Right ventricle myocardium superior (tissue), 1 donor: ENCODE measurements at places on chromosomes 4 and X. TPM values are rescaled to one million over a fixed set of nuclear protein-coding genes. Genes with fewer than 3 reads are reported as not detected.

DNA sequence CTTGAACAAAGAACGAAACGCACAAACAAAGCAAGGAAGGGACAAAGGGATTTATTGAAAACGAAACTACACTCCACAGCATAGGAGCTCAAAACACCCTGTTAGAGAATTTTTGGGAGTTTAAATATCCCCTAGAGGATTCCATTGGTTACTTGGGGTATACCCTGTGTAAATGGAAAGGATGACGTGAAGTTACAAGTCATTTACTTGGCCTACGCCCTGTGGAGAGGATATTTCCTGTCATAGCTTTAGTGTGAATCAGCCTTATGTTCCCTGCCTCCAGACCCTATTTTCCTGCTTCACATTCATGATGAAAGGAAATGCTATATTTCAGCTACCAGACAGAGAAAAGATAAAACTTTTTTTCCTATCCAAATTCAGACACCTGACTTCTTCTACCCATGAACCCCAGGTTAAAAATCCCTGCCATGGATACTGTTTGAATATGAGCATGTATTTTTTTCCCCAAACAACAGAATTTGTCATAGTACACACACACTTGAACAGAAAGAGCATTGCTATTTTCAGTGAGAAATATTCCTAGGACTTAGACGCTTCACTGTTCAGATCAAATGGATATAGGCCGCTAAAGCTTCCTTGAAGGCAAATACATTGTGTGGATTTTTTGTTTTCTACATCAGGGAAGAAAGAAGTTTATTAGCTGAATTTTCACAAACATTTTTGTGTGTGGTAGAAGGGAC lies 20.4 kb downstream of the PIN4 start:
- no peak for DNase-seq

GRCh38 chr4:126544276-126544675 lies 1088.5 kb upstream of the INTU start:
- no peak for DNase-seq

GRCh38 chr4:65943076-65943475 lies 272.8 kb upstream of the EPHA5 start:
- no peak for DNase-seq

DNA sequence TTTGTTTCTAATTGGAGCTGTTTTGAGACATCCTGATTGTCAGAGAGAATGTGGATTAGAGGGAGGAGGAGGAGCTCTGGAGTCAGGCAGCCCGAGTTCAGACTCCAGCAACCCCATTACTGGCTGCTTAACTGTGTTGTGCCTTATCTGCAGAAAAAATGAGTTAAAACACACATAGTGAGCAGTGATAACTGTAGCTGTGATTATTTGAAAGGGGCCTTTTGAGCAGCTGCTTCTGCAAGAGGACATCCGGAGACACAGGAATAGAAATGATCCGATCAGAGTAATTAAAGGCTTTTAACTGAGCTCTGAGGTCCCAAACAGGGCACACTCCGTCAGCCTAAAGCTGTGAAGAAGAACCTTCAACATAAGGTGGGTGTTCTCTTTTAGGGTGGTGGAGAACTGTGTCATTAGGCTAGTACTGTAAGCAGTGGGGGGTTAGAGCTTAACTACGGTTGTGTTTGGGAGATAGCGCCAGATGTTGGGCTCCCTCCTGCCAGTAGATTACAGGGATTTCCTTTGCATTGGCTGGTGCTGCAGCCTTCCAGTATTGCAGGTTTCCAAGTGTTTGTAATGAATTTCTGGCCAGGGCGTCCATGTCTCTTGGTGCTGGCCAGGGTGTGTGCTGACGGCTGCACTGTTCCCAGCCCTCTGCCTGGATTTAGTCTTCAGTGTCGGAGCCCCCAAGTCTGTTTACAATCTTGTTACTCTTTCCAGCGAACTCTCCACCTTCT lies 24.3 kb downstream of the ADD1 start:
- DNase-seq: peak; percentile 58

DNA sequence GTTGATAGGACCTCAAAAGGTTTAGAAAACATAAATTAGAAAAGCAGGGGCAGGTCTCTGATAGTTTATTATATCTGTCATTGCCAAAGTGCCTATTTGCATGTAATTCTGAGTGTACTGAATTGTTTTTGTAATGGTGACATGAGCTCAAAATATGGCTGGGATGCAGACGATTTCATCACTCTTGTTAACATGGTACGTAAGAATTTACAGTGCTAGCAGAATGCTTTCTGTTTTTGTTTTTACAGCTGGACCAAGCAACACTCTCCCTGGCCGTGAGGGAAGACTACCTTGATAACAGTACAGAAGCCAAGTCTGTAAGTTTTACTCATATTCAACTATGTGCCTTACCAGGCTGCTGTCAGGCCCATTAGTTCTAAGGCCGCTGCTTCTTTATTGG lies 58.1 kb downstream of the PHEX start:
- no peak for DNase-seq

- peak; percentile 57 for DNase-seq
These were observed 96.2 kb downstream of the SOWAHB start for GRCh38 chr4:76801621-76802235.

DNA sequence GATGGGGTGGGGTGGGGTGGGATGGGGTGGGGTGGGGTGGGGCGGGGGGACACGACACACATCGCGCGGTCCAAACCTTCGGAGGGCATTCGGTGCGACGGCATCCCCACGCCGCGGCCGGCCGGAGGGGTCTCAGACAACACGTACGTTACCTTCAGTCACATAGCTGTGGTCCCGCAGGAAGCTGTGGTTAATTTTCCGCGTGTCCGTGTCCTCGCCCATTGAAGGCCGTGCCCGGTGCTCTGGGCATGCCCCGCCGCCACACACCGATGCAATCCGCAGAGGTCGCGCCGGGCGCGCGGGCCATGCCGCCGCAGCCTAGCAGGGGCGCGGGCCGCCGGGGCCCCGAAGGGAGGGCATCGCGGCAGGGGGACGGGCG lies 417 bp downstream of the PPP2R2C start:
- DNase-seq: no peak

DNA sequence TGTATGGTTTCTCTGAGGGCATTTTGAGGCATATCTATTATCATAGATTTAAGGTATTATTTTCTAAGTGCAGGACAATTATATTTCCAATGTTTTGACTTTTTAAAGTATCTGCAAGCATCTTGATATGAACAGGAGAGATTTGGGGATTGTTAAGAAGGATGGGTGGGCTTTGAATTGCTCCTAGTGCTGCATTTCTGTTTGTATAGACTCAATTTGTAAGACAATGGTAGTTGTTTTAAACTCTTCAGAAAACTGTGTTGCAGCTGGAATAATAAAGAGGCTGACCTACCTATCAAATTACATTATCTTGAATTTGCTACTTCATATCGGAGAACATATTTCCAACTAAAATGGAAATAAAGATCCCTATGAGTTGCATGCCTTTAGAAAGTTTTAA lies 570.3 kb downstream of the ADGRL3 start:
- DNase-seq: no peak

- no peak for DNase-seq
These were observed 233.9 kb upstream of the CXXC4 start for GRCh38 chr4:104728380-104729122.

- DNase-seq: no peak
These were observed 38.8 kb upstream of the IGFBP7 start for GRCh38 chr4:57148831-57149505.

- no peak for DNase-seq
These were observed 109.2 kb downstream of the GUCY2F start for GRCh38 chrX:109372716-109373115.

- DNase-seq: no peak
These were observed 48.8 kb downstream of the IGFBP7 start for GRCh38 chr4:57061395-57061794.

GRCh38 chr4:158371158-158371557 lies 150.5 kb upstream of the RXFP1 start:
- no peak for DNase-seq

- no peak for DNase-seq
These were observed 38.4 kb downstream of the PHKA2 start for GRCh38 chrX:18945483-18945882.

DNA sequence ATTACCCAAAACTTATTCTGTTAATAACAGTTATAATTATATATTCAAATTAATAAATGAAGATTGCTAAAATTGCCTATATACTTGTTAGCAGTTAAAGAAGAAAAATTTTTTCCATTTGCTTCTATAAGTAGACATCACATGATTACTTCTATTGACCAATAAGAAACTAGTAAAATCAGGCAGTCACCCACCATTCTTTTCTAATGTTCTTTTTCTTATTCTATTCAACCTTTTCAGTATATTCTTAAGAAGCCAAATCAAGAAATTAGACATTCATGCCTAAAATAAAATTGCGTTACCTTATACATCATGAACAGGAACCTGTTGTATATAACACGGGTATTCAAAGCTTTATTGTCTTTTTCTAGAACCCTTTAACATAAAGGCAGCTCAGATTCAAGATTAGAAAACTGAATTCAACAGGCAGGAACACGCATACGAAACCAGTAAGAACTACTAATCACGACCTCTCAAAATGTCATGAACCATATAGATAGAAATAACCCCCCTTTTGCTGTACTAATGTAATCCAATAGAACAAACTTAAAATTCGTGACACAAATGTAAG lies 568.1 kb upstream of the DIPK2B start:
- DNase-seq: no peak

GRCh38 chrX:49042581-49043219 lies 457 bp downstream of the TFE3 start:
- DNase-seq: no peak

- no peak for DNase-seq
These were observed 81.5 kb upstream of the PACRGL start for GRCh38 chr4:20618731-20619130.

DNA sequence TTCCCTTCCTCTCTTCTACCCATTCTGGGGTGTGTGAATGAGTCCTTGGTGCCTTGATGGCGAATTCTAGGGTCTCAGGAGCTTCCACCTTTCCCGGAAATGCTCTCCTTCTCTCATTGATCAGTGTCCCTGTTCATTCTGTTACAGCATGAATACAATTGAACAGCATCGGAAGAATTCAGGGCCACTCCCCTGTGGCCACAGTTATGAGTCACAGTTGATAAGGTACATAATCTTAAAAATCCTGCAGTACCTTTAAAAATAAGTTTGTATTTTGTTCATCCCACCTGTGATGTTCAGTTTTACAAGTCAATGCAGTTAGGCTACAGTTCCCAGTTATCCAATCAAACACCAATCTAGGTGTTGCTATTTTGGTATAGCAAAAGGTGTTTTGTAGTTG lies 47.3 kb upstream of the FAM9A start:
- DNase-seq: no peak

- DNase-seq: no peak
These were observed 253.9 kb downstream of the OPHN1 start for GRCh38 chrX:68179355-68179754.

MYOZ2 gene
- total RNA-seq: 705 TPM

SUPT20HL2 gene
- total RNA-seq: not detected

SYN1 gene
- total RNA-seq: 10.9 TPM

FAM9C gene
- 0.35 TPM for total RNA-seq

ZNF732 gene
- total RNA-seq: not detected

USP17L29 gene
- total RNA-seq: not detected

WDR17 gene
- 0.32 TPM for total RNA-seq

C4orf36 gene
- 0.59 TPM for total RNA-seq

TBC1D8B gene
- 1.9 TPM for total RNA-seq

DNAAF6 gene
- total RNA-seq: not detected

CYBB gene
- 28.8 TPM for total RNA-seq

COL4A6 gene
- 7.4 TPM for total RNA-seq
